Mesenteric fat pad (tissue), 1 donor: ENCODE measurements at places on chromosomes 6 and 20.

- no peak for DNase-seq
Observed at GRCh38 chr6:35911871-35912653, 8.8 kb downstream of the SRPK1 start.

- no peak for DNase-seq
Observed at GRCh38 chr20:42255821-42256220, 637.6 kb upstream of the CHD6 start.

GRCh38 chr6:117545161-117545595, 57.1 kb downstream of the GOPC start:
- DNase-seq: no peak

GRCh38 chr20:4791121-4791520, 69.4 kb downstream of the PRND start:
- DNase-seq: no peak

GRCh38 chr20:41669708-41670263, 51.6 kb upstream of the CHD6 start:
- DNase-seq: no peak

DNA sequence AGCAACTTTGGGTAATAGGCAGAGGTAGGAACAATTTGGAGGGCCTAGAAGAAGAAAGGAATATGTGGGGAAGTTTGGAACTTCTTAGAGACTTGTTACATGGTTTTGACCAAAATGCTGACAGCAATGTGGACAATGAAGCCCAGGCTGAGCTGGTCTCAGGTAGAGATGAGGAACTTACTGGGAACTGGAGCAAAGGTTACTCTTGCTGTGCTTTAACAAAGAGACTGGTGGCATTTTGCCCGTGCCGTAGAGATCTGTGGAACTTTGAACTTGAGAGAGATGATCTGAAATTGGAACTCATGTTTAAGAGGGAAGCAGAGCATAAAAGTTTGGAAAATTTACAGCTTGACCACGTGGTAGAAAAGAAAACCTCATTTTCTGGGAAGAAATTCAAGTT, 28.3 kb upstream of the TMEM200A start:
- DNase-seq: no peak

GRCh38 chr20:19727251-19727847, 30.7 kb upstream of the RIN2 start:
- DNase-seq: no peak

GRCh38 chr6:102581378-102582124, 1188.0 kb downstream of the GRIK2 start:
- DNase-seq: no peak

GRCh38 chr6:160130729-160131484, 9.3 kb downstream of the SLC22A1 start:
- peak; percentile 80 for DNase-seq

DNA sequence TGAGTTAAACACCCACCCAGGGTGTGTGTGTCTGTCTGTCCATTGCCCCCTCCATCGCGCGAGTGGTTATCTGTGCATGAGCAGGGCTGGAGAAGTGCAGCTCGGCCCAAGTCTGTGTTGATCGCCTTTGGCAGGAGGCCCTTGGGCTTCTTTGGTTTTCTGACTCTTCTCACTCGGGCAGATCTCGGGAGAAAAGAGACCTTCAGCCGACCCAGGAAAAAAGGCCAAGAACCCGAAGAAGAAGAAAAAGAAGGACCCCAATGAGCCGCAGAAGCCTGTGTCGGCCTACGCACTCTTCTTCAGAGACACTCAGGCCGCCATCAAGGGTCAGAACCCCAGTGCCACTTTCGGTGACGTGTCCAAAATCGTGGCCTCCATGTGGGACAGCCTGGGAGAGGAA, 132.9 kb downstream of the JPH2 start:
- peak; percentile 74 for DNase-seq

DNA sequence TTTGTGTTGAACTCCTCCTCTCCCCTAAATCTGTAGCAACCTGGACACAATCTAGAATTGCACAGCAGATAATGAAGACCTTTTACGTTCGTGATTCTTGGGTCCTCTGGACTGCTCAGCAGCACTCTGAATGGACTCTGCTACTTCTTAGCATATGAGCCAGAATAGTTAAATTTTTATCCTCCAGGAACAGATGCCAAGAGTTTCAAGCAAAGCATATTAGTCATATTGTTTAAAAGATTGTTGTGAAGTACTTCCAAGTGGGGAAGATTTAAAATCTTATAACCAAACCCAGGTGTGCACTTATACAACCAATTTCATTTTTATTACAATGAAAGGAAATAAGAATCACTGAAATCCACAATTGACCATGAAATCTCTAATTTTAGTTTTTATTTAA, 118.9 kb upstream of the EXOC2 start:
- DNase-seq: no peak

DNA sequence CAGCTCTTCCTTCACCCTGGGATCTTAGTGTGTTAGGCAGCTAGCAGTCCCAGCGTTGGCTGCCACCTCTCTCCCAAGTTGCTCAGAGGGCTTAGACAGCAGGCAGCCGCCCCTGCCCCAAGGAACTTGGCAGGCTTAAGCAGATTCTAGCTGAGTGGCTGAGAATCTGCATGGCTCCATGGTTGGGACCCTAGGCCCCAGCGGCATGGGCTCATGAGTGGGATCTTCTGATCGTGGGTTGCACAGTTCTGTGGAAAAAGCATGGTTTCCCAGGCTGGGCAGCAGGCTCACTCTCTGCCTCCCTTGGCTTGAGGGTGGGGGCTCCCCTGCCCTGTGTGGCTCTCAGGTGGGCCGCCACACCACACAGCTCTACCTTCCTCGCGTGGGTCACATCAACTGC, 1624.9 kb downstream of the GRIK2 start:
- DNase-seq: no peak

GRCh38 chr6:68951270-68951669, 316.2 kb downstream of the ADGRB3 start:
- no peak for DNase-seq

DNA sequence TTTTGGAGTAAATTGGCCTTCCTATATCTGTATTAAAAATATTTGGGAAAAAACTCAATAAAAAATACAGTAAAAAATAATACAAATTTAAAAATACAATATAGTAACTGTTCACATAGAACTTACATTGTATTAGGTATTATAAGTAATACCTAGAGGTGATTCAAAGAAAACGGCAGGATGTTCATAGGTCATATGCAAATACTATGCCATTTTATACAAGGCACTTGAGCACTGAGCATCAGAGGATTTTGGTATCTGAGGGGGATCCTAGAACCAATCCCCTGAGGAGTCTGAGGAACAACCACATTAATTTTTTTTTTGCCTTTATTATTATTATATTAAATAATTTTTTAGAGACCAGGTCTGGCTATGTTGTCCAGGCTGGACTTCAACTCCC, 41.7 kb downstream of the RNGTT start:
- DNase-seq: no peak

DNA sequence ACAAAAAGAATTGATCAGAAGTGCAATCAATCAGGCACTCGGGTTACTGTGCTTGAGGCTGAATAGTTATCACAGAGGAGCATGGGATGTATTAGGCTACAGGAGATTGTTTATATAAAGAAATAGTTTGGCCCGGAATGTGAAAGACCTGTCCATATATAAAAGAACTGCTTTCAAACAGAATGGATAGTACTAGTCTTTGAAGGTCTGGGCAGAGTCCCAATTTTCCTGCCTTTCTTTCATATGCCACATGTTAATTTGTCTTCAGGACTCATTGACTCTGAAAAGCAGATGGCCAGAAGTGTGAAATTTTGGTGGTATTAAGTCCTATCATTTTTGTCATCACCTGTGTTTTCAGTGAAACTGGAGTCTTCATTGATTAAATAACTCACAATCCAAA, 314.5 kb downstream of the EYA4 start:
- no peak for DNase-seq

DNA sequence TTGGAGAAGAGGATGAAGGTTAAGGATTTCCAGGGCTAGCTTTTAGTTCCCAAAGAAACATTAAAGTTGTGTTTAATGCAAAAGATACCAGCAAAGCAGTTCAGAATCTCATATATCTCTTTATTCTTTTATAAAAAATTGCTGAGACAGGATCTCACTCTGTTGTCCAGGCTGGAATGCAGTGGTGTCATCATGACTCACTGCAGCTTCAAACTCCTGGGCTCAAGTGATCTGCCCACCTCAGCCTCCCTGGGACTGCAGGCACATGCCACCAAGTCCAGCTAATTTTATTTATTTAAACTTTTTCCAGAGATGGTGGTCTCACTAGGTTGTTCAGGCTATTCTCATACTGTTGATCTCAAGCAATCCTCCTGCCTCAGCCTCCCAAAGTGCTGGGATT, 41.1 kb upstream of the CAP2 start:
- no peak for DNase-seq

DNA sequence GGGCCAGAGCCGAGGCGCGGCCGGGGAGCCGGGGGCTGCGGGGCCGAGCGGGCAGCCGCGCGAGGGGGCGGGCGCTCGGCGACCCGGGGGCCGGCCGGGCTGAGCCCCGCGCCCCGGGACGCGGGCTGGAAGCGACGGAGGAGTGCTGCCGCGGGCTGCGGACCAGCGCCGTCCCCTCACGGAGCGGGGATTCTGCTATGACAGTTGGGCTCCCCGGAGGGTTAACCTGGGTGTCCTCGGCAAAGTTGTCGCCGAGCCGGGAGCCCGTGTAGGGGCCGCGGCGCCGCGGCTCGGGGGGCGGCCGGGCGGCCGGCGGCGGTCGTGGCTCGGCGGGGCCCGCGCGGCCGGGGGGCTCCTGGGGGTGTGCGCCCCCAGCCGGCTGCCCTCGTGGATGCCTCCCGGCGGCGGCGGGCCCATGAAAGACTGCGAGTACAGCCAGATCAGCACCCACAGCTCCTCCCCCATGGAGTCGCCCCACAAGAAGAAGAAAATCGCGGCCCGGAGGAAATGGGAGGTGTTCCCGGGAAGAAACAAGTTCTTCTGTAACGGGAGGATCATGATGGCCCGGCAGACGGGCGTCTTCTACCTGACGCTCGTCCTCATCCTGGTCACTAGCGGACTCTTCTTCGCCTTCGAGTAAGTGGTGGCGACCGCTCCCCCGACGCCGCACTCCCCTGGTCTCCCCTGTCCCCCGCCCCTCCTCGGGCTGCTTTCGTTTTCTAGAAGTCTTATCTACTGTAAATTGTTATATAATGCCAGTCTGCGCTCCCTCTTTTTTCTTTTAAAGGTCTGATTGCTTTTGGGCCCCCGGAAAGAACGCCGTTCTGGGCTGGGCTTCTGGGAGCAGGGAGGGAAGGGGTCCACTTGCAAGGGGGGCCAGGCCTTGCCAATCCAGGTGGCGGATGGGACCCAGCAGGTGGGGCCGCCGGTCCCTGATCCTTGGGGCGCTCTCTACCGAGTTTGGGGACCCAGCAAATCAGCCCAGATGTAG, 936 bp downstream of the ZDHHC14 start:
- no peak for DNase-seq

DNA sequence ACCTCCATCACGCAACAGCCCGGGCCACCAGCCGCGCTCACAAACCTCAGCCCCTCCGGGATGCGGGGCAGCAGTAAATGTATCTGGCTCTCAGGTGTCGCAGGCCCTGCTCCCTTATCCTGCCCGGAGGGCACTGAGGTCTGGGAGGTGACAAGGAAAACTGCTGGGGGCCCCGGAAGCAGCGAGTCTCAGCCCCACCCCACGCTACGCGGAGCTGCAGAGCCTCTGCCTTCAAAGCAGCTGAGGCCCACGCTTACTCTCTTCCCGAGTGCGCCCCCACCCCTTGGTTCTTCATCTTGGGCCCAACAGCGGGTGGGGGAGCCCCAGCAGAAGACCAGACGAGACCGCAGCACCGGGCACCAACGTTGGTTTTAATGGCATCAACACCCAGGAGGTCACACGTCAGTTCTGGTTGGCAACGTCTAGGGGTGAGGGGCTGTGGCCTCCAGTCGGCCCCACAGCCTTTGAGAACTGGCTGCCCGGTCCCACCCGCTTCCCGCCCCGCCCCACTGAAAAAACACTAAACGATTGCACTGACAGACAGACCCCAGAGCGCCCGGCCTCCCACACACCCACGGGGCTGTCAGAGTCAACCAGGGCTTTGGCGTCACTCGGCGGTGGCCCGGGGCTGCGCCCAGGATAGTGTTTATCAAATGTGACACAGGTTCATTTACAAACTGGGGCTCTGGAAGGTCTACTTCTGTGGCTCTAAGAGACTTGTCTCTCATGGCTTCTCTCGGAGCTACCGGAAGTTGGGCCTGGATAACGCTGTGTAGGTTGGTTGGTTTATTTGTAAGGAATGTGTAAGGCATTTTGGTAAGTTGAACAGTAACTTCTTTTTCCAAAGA, 43.7 kb downstream of the DSTN start:
- peak; percentile 87 for DNase-seq

- DNase-seq: no peak
Observed at GRCh38 chr6:91132461-91132860, 545.6 kb upstream of the MAP3K7 start.

- DNase-seq: no peak
Observed at GRCh38 chr20:24132246-24132645, 143.7 kb upstream of the GGTLC1 start.

- no peak for DNase-seq
Observed at GRCh38 chr20:62242176-62242575, 3.9 kb downstream of the OSBPL2 start.

GRCh38 chr6:162621246-162621645, 106.3 kb downstream of the PRKN start:
- DNase-seq: no peak

DNA sequence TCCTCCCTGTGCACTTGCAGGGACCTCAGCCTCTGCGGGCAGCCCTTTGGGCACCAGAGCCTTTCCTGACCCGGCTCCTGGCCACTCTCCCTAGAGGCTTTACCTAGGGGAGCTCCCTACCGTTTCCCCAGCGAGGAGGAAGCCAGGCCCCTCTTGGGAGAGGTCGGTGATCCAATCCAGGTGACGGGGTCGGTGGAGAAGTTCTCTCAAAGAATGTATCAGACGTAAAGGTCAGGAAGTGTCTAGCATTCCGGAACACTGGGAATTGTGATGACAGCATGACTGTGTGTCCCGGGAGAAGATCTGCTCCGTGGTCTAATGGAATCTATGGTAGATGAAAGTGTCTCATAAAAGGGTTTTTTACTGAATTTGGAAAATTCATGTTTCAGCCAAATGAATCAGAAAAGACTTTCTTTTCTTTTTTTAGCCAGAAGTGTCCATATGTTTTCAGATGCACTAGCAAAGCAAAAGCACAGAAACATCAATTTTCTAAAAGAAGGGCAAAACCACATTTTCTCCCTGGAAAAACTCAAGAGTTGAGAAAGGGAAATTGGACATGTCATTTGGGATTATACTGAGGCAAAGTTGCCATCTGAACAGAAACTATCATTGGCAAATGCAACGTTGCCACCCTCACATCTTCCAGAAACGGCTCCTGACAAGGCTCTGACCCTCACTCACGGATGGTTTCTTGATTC, 289.4 kb downstream of the THBS2 start:
- no peak for DNase-seq

DNA sequence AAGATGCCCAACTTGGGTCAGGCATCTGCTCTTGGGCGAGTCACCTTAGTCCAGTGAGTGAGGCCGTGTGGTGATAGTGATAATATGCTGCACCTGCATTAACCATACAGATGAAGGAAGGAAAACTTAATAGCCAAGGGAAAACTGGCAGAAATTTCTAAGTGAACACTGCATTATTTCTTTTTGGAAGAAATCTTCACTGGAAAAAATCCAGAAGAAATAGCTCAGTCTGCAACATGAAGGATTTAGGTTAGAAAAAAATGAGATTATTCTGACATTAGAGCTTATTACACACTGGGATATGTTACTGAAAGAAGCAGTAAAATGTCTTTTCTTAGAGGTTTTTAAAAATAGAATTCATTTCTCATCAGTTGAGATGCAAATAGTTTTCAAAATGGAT, 947.3 kb downstream of the KIF16B start:
- DNase-seq: no peak

- peak; percentile 68 for DNase-seq
Observed at GRCh38 chr20:25315418-25316210, 67.7 kb downstream of the PYGB start.

- no peak for DNase-seq
Observed at GRCh38 chr6:37038292-37039198, 33.1 kb downstream of the FGD2 start.

GRCh38 chr6:5179917-5180316, 80.8 kb downstream of the LYRM4 start:
- DNase-seq: no peak
